CD4-positive, alpha-beta T cell treated with Interleukin-4 for 1 hour (primary cell): ENCODE measurements at places on chromosomes 11 and 22.
A peak's percentile ranks its signal among the peaks of the same experiment; 100 is the strongest.

- peak; percentile 71 for DNase-seq
Observed at GRCh38 chr11:123111465-123111864, 49.5 kb upstream of the HSPA8 start.

DNA sequence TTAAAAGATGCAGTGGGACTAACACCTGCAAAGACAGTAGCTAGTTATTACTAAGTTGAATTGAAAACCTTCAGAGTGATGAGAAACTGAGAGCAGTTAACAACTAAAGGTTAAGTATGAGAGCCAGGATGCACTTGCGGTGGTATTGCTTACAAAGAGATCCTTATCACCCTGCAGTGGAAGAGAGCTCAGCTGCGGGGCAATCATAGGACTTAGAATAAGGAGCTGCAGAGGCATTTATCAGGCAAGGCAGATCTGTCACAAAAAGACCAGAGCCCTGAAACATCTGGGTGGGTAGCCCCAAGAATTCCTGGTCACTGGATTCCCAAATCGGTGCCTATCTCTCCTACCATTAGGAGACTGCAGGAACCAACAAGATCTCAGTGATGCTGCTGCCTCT lies 34.3 kb upstream of the CFAP300 start:
- DNase-seq = no peak

DNA sequence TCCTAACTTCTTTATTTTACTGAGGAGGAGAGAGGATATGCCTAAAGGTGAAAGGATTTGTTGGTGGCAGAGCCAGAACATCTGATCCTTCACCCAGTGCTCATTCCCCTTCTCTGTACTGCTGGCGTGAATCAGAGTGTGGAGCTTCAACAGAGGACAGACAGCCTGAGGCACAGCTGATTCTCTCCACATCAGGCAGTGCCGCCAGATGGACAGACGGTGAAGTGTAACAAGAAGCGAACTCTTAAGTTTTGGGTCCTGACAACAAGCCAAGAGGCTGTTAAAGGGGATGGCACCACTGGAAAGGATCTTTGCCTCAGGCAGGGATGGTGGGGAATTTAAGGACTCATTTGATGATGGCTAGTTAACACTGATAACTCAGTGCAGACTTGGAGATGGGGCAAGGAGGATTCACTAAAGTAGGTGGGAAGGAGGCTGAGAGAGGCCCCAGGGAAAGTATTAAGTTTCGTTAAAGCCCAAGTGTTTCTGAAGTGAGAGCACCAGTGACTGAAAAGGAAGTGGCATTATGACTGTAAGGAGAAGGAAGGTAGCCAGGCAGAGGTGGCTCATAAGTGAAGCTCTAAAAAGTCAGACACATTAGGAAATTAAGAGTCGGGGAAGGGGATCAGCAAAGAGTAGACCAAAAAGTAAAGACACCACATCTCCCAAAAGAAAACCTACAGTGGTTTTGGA lies 81.3 kb downstream of the CLPB start:
- no peak for DNase-seq

DNA sequence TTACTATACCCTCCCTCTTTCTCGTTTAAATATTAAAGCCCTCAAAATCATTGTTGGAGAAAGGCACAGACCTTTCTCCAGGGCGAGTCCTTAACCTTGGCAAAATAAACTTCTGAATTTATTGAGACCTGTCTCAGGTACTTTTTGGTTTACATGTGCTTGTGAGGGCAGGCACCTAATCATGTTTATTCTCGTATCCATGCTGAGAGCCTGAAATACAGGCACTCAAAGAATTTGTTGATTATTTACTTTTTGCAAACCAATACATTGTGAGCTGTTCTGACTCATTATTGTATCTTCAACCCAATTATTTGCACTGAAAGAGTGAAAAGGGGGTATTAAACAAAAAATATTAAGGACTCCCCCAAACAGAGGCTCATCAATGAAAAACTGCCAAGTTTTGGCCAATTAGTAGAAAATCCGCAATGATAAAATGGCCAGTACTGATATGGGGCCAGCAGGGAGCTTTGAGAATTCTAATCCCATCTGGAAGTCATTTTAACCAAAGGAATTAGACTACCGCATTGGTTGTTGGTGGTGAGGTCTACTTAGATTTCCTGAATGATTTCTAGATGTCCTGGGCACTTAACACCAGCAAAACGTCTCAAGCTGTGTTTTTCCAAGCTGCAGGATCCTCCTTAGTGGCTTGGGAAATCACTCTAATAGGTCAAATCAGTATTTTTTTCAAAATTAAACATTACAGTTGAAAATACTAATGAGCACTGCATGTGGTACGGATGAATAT lies 157.3 kb downstream of the SWAP70 start:
- DNase-seq = no peak

- DNase-seq = peak; percentile 54
Observed at GRCh38 chr22:47091246-47091651, 328.8 kb downstream of the TBC1D22A start.

GRCh38 chr22:26585104-26585790 lies 4.7 kb downstream of the TPST2 start:
- no peak for DNase-seq

DNA sequence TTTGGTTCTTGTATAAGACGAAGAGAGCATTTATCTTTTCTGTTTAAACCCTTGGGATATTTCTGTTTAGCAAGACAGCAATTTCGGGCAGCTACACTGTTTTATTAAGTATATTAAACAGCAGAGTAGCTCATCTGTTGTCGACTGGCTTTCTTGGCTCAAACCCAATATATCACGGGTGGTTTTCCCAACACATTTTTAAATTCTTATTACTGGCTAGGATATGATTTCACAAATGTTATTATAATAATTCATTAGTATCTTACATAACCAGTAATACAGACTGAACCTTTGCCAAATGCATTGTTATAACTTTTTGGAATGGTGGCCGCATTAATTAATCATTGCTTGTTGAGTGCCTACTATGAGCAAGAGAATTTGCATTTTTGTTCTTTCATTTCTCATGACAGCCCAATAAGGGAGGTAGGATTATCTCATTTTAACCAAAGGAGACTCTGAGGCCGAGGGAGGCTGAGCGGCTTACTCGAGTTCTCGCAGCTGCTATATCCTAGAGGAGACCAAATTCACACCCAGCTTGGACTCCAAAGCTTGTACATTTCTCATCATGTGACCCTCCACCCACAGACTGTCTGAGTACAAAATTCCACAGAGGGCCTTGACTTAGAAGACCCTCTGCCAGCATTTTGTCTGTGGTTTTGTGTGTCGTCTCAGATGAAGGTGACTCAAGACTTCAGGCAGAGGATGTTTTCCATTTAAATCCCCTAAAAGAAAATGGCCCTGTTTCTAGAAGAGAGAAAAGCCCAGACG lies 304.9 kb downstream of the NTM start:
- no peak for DNase-seq

GRCh38 chr11:28058333-28058732 lies 49.6 kb downstream of the KIF18A start:
- DNase-seq = no peak

GRCh38 chr11:31968461-31969358 lies 122.2 kb upstream of the RCN1 start:
- no peak for DNase-seq

DNA sequence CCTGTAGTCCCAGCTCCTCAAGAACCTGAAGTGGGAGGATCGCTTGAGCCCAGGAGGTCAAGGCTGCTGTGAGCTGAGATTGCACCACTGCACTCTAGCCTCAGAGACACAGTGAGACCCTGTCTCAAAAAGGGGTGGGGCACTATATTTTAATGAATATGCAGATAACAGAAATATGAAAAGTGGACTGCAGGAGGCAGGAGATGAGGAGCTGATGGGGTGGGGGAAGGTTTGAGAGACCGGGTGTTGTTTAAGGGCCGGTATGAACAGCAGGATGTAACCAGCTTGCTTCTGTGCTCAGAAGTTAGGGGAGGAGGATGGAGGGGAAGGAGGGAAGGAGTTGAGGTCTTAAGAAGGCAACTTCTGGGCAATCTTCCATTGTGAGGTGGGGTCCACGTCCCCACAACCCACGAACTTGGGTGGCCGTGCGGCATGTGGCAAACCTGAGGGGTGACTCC lies 1.3 kb upstream of the B4GALNT4 start:
- DNase-seq = no peak

- DNase-seq = no peak
Observed at GRCh38 chr11:18384157-18384641, 10.2 kb upstream of the LDHA start.

DNA sequence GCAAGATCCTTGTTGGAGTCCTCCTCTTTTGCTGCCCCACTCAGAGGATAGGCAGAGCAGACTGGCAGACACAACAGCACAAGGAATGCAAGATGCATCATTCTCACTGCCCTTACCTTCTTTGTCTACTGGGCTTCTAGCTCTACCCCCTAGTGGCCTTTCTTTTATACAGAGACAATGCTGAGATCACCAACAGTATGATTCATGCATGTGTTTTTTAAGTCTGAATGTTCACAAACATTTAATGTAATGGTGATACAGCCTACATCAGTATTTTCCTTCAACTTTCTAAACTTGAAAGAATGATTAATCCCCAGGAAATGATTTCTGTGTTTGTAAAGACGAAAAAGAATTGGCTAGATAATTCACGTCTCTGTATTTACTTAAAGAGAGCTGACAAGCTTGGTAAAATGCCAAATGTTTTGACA lies at the start of gene MMP10:
TSS of gene MMP10 (minus strand) at position 138 of the 428 bp plus-strand sequence. CDS start at position 101, 37 bp downstream.
- no peak for DNase-seq

DNA sequence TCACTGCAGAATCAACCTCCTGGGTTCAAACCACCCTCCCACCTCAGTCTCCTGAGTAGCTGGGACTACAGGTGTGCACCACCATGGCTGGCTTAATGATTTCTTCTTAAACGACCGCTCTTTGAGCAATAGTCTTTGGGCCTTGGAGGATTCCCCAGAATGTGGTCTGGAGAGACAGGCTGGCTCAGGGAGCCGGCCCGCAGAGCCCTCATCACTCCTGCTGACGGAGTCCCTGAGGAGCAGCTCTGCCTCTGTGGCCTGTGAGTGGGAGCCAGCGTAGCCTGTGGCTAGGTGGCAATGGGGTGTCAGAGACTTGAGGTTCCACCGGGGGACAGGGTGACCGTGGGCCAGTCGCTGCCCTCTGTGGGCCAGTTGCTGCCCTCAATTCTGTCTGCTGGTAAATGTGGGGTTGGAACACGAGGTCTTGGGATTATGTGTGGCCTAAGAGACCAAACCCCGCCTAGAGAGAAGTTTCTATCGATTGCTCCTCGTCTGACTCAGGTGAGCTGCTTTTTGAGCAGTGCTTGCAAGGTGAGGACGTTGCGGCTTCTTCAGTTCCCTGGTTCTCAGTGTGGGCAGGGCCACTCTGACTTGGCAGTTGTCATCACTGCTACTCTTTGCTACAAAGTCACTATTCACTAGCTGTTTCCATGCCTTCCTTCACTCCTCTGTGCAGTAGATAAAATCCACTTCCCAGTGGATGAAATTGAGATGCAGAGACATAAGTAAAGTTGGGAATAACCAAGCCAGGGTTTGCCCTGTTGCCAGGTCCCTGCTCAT lies 124.8 kb upstream of the NECTIN1 start:
- no peak for DNase-seq

- DNase-seq = peak; percentile 13
Observed at GRCh38 chr22:44024288-44024921, at the start of gene PARVB. TSS of gene PARVB (plus strand) at chr22:44024302. CDS start at chr22:44024340, 38 bp downstream.

DNA sequence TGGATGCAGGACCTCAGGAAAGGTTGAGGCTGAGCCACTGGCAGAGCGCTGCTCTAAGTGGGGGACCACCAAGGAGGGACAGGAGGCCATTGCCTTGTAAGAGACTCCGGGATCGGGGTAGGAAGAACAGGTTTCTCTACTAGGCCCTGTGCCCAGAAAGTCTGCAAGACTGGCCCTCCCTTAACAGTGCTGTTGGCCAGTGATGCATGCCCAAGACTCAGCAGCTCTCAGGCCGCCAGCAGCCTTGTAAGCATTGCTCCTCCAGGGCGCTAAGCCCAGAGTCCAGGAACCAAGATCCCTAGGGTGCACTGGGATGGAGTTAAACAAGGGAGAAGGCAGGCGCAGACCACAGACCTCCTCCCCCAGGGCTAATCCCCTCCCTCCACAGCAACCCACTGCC lies 39.3 kb upstream of the PANX1 start:
- no peak for DNase-seq

GRCh38 chr11:123434911-123435310 lies 4.8 kb downstream of the GRAMD1B start:
- no peak for DNase-seq

DNA sequence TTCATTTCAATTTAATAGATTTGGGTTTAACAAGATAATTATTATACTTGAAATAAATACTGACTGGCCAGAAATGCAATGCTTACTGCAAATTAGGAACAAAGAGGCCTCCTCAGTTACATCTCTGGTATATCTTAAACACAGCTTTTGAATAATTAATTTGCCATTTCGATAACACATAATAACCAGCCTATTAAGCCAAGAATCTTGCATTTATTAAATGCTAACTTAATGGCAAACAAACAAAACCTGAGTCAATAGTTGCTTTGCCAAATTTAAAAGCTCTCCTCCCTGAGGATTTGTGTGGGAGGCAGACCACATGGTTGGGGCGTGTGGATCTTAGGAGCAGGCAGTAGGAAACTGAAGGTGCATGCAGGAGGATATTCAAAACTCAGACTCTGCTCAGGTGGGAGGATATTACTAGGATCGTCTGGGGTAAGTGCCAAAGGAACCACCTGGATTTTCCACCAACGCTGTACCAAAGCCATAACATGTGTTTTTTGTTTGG lies 17.9 kb upstream of the FJX1 start:
- DNase-seq = no peak

DNA sequence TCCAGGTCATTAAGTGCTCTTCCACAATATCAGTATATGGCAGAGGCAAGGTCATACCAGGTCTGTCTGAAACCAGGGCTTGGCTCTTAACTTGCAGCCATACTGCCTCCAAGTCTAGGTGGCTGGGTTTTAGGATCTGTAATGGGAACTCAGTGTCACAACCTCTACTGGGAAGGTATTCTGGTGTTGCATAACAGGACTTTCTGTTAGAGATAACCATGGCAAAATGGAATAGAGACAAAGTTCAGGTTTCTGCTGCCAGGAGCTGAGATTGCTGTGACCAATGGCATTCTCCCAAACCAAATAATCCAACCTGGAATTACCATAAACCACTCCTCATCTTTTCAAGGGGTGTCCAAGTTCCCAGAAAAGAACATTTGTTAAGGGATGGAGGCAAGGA lies 6.8 kb upstream of the SAA1 start:
- no peak for DNase-seq

- DNase-seq = no peak
Observed at GRCh38 chr11:134120143-134120850, 51.4 kb downstream of the JAM3 start.

DNA sequence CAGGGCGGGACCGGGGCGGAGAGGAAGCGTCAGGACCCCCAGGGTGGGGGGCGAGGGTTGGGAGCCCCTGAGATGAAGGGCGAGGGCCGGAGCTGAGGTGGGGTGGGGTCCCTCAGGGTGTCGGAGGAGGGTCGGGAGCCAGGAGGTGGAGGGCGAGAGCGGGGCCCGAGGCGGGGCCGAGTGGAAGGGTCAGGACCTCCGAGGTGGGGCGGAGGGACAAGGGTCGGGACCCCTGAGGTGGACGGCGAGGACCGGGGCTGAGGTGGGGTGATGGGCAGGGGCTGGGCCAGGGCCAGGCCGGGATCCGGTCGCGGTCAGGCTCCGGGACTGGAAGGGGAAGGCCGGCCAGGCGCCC lies 409 bp downstream of the SMC1B start:
- DNase-seq = no peak

GRCh38 chr11:113314389-113315301 lies at the start of gene TTC12:
TSS of gene TTC12 (plus strand) at chr11:113314583. CDS start at chr11:113316258, 1,675 bp downstream.
- DNase-seq = peak; percentile 94
